ENCODE measurements at places on chromosomes 12 and 14.

- no peak for DNase-seq
These were observed 1132.4 kb downstream of the FLRT2 start for GRCh38 chr14:86662334-86662733.

DNA sequence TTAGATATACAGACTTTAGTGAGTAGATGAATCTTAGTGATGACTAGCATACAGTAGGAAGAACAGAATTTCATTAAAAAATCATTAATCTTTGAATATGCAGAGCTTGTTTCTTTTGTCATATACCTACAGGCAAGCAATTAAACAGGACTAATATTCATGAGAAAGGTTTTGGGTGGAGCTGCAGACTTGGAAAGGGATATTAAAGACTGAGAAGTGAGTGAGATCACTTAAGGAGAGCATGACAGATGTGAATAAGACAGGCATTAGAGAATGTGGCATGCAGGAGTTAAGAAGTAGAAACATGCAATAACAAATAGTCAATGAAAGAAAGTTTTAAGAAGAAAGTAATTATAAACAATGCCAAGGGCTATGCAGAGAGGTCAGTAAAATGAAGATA, 187.7 kb downstream of the TMTC3 start:
- no peak for DNase-seq

DNA sequence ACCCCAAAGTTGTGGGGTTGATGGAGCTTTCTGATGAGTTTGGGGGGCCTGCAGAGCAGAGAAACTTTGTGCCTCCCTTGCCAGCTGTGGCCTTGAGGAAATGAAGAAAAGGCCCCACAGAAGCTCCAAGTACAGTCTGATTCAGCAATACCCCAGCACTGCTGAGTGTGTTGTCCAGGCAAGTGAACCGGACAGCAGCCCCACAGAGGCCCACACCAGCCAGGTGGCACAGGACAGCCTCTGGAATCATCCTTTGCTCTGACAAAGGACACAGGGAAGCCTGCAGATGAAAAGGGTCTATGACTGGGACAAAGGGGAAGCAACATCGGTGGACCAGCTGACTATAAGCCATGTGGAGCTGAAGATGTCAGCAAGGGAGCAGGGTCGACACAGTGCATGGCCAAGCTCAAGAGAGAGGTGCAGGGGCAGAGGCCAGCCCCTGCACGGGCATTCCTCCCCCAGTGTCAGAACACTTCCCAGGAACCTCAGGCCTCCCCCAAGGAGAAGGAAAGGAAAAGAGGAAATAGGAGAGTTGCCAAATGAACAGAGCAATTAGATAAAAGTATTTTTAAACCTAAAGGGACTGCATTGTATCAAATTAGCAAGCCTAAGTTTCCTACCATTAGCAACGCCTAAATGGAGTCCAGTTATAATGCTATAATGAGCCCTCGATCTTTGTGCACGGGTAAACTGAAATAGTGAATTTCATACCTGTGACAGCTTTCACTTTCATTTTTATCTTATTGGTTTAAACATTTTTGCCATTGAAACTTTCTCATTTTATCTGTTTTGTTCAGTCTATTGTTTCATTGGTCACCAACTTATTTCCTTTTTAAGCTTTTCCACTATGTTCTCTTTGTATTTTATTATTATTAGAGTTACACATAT, 46.3 kb upstream of the PTGDR start:
- DNase-seq: no peak

DNA sequence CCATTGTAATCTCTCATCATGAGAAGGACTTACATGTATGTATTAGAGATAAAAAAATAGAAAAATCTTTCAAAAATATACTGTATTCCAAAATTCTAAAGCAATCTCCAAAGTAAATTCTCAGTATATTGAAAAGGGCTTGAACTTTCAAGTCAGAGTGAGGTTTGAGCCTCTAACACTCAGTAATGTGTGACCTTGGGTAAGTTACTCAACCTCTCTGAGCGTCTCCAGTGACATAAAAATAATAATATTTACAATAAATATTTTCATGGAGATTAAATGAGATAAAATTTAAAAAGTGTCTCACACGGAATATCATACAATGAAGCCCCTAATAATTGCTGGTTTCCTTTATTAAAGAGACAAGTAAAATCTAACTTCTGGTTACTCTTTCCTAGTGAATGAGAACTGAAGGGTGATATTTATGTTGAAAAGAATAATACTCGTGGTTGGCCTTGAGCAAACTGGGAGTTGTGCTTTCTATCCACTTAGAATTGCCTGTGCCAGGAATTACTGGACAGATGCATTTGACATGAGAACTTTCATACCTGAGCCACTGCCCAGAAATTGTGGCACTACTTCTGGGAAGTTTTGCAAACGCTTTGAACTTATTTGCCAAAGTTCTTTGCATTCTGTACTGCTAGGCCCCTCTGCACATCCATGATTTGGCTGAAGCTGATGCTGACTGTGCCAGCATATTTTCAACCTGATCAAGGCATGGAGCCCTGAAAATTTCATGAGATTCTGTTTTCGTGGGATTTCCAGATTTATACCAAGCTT, 933.7 kb downstream of the GALC start:
- no peak for DNase-seq

GRCh38 chr14:20489093-20489994, 16.0 kb upstream of the RNASE10 start:
- no peak for DNase-seq

DNA sequence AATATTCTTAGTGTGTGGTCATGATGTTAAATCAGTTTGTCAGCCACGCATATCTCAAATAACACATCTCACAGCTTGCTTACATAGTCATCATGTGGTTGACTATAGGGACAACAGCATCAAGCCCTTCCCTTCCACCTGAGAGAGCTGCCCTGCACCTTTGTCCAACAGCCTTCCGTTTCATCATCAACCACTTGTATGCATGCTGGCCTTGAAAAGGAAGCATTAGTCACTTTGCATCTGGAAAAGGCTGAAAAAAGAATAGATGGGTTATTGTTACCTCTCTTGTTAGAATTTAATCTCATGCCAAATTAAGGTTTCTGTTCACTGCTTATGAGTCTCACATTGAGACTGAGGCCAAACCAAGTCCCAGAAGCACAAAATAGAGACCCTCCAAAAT, 1586.5 kb upstream of the SEL1L start:
- no peak for DNase-seq

- no peak for DNase-seq
These were observed 1.3 kb upstream of the RASSF3 start for GRCh38 chr12:64608901-64609535.

DNA sequence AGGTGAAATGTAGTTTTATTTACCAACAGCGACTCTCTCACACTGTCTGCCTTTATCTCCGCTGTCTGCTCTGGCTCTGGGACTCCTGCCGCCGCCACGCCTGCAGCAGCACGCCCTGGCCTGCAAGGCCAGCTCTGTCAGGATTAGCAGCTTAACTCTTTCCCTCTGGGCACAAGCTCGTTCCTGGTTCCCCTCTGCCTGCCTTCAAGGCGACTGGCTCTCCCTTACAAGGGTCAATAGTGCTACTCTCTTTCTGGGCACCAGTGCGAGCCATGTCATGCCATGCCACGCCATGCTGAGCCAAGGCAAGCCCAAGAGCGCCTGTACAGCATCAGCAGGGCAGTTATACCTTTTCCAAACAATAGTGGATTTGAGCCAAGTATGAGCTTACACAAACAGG, 3.6 kb upstream of the CLEC2B start:
- DNase-seq: no peak

GRCh38 chr14:73887694-73888459, 1.2 kb downstream of the ZNF410 start:
- DNase-seq: no peak

DNA sequence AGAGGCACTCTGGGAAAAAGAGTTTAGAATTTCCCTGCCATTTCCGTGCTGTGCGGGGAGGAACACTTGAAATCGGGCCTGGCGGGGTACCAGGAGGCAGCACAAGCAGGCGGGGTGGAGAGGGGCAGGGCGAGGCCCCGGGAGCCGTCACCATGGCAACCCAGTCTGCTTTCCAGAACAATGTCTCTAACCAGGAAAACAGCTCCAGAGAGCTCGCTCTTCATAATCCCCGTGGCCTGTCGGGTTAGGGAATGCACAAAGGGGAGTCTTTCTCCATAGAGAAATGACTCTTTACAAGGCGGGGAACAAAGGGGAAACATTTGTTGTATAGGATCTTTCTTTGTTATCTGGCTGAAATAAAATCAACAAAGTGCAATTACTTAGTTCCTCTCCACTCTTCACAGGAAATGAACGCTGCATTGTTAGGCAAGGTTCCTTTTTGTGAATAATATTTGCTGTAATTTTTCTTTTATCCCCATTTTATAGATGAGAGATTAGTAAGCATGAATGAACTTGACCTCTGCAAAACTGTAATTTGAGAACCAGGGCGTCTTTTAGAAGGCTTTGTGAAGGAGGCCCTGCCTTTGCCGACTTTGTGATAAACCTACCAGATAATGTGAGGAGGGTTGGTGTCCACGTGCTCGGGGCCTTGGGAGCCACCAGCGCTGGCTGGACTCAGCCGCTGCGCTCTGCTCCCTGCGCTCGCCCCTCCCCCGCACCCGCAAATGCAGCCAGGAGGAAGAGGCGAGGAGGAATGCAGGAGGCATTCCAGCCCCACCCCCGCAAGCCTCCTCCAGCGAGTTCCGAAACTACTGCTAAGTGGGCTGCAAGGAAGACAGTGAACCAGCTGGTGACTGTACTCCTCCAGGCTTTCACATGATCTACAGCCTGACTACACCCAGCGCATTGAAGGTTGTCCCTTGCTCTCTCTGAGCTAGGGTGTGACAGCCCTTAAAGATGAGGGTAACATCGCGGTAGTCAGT, 105.2 kb upstream of the ATF7IP start:
- peak; percentile 89 for DNase-seq

DNA sequence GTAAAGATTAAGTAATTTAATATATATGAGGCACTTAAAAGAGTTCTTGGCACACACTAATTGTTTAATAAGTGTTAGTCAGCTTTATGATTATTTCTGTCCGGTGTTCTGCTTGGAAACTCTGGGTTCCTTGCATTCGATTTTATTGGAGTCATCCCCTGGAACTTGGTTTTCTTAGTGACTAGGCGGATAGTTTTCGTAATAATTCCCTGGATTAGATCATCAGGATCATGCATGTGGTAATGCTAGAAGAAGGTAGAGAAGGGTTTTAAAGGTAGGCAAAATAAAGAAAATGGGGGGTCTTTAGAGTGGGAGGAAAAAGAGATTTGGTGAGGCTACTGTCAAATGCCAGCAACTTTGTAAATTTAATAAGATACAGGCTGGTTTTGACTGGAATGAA, 88.4 kb downstream of the MYF5 start:
- no peak for DNase-seq

- no peak for DNase-seq
These were observed 8.6 kb downstream of the SPTLC2 start for GRCh38 chr14:77607741-77608302.

DNA sequence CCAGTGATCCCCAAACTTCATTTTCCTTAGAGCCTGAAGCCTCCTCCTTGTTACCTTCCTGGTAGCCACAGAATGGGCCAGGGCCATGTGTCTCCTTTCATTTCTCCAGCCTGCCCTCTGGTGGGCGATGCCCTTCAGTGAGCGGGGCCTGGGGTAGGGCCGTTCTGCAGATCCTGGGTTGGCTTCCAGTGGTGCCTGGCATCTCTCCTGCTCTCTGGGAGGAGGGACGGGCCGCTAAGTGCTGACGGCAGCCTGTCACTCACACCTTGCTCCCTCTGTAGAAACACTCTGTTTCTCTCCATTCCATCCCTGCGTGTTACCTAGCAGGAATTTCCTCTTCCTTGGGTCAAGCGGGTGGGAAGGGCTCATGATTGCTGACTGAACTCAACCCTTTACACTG, 232.1 kb downstream of the CACNA1C start:
- DNase-seq: peak; percentile 76

- DNase-seq: peak; percentile 77
These were observed 200.6 kb downstream of the CCDC91 start for GRCh38 chr12:28390761-28391385.

- peak; percentile 62 for DNase-seq
These were observed 741 bp upstream of the CRIP2 start for GRCh38 chr14:105473677-105474482.

DNA sequence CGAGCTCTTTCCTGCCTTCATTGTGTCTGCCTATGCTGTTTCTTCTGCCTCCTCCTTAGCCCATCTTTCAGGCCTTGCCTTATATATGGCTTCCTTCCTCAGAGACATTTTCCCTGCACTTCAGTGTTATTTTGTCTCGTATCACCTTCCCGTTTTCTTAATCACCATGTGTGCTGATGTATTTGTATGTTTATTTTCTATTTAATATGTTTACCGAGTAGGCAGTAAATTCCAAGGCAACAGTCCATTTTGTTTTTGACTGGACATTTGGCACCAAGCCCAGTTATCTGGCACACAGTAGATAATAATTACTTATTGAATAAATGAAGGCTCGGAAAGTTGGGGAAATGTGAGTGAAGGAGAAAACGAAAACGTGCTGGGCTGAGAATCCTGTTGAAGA, 4.6 kb upstream of the POU6F1 start:
- no peak for DNase-seq

GRCh38 chr14:103613517-103613916, 15.5 kb upstream of the KLC1 start:
- DNase-seq: no peak

DNA sequence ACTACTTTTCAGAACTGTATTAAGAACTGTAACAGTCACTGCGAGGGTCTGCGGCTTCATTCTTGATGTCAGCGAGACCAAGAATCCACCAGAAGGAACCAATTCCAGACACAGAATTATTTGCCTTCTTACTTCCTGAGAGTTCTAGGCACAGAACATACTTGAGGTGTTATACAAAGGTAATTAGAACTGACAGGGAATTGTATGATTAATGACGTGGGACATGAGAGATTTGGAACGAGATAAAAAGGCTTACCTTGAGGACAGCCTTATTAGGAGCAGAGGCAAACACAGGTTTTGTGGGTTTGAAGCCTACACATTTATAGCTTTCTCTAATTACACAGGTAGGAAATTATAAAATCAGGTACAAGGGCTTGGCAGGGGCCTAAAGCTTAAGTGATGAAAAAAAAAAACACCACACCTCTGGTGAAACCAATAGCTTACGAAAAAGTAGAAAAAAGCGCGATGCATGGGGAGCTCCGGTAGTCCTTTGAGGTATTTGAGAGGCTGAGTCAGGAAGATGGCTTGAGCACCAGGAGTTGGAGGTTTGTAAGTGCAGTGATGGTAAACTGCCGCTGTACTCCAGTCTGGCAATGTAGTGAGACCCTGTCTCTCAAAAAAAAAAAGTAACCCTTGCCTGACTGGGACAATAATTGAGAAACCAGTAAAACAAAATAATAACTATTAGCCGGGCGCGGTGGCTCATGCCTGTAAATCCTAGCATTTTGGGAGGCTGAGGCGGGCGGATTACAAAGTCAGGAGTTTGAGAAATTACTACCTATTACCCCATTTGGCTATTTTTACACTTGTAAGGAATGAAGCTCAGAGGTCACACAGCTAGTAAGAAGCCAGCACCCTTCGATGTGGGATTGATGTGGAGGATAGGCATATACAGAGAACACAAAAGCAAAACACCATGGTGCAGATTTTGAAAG, 795 bp upstream of the ACOT2 start:
- no peak for DNase-seq

GRCh38 chr12:77062396-77062795, 3.0 kb downstream of the E2F7 start:
- DNase-seq: no peak

- DNase-seq: no peak
These were observed 379.1 kb downstream of the TMEM121 start for GRCh38 chr14:105905456-105905855.

GRCh38 chr12:49413796-49414195, 46.5 kb downstream of the SPATS2 start:
- peak; percentile 22 for DNase-seq

- no peak for DNase-seq
These were observed 39.9 kb downstream of the MAX start for GRCh38 chr14:65062096-65063075.

All from fibroblast of skin of left quadriceps (primary cell).